Karpas-422 (cell line): ENCODE measurements at places on chromosomes 3 and 15. TPM values are rescaled to one million over a fixed set of nuclear protein-coding genes. Genes with fewer than 3 reads are reported as not detected.

- DNase-seq, result no peak
Observed at GRCh38 chr15:94246016-94246415, 14.7 kb downstream of the MCTP2 start.

GRCh38 chr3:108475220-108475782 is 35.1 kb downstream of the MYH15 start:
- no peak for DNase-seq

DNA sequence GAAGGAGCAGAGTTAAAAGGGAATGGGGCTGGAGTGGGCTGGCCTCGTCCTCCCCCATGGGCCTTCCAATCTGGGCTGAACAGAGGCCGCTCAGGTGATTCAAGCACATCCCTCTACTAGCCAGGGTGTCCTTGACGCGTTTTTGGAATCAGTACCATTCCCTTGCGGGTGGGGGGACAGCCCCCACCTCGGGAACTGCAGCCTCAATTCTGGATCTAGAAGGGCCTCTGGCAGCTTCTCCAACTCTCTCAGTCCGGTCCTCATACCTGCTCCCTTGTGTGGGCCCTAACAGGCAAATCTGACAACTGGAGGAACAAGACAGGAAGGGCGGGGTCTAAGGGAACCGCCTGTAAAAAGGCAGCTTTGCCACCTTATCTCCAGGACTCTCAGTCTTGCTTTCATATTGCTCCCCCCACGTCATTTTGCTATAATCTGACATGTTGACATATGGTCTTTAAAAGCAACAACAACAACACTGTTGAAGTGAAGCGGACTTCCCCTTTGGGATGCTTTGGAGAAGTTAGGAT is 802 bp upstream of the CHRNB4 start:
- DNase-seq, result no peak

- no peak for DNase-seq
Observed at GRCh38 chr3:14774431-14774830, 44.3 kb upstream of the FGD5 start.

DNA sequence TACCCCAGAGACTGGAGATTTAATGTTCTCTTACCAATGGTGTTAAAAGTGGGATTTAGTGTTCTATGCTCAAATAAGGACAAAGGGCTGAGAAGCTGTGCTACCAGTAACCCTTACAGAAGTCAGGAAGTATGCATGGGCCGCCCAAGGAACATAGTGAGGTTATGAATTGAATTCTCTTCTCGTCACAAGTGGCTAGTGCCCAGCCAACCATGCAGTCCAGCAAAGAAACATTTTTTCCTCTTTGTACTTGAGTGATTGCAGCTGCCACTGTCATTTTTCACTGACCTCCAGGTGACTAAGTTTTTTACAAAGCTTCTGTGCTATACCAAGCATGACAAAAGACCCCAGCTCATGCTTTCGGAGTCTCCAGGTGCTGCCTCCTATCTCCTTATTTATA is 110.6 kb upstream of the DCBLD2 start:
- DNase-seq, result peak; percentile 69

Gene IL17RC
- 0.54 and 2.5 TPM in 2 replicates for total RNA-seq

- no peak for DNase-seq
Observed at GRCh38 chr3:98902351-98902740, 851 bp upstream of the DCBLD2 start.

DNA sequence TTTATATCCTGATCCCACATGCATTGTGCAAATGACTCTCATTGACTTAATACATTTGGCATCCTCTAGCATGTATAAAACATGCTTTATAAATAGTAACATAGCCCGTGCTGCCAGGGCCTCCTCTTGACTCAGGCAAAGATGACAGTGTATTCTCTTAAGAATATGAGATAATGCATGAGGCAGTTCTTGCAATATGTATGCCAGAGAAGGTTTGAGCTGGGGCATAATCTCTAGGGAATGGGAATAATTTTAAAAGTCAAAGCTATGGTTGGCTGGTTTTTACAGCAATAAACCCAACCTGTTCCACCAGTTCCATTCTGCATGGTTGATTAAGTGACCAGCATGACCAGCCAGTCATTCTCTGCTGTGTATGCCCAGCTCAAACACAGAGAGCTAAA is 179.0 kb upstream of the PFN2 start:
- DNase-seq, result no peak

DNA sequence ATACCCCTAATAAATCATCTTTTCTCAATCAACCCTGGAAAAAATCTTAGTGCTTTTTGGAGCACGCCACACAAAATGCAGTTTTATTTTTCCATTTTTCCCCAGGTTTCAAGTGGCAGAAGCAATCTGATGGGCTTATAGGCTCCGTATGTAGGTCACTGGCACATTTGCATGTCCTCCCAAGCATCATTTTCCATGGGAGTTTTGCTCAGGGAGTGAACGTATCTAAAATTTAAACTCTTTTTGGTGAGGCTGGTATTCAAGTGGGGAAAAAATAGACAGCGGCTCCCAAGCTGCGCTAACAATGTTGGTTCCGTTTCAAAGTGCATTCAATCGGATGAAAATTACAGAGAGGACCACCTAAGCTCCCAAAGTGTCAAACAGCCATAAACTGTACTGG is 233.4 kb downstream of the MEX3B start:
- no peak for DNase-seq

Gene UBE2E2
- total RNA-seq, result 10.1 and 14.7 TPM in 2 replicates

GRCh38 chr3:188262913-188263683 is 109.1 kb downstream of the LPP start:
- DNase-seq, result no peak

DNA sequence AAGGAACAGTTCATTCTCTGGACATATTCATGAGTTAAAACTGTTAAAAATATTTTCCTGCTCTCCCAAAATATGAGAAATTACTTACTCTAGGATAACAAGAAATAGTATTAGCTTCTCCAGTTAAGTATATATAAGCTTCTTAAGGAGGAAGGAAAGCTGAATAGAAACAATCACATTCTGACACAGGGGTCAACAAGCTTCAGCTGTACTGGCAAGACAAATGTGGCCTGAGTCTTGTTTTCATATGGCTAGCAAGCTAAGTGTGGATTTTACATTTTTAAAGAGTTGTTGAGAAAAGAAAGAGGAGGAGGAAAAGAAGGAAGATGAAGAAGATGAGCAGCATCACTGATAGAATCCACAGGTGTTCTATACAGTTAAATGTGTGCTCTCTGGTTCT is 313.8 kb downstream of the ZPLD1 start:
- no peak for DNase-seq

- DNase-seq, result no peak
Observed at GRCh38 chr3:54177816-54178215, 55.5 kb downstream of the CACNA2D3 start.

DNA sequence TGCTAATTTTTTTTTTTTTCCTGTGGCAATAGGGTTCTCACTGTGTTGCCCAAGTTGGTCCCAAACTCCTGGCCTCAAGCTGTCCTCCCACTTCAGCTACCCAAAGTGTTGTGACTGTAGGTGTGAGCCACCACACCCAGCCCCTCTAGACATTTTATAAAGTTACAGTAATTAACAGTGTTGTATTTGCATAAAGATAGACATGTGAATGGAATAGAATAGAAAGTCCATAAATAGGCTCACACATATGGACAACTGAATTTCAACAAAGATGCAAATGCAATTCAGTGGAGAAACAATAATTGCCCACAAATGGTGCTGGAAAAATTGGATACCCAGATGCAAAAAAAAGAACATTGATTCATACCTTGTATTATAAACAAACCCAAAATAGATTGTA is 39.9 kb downstream of the PLS1 start:
- no peak for DNase-seq

Gene C3orf33
- total RNA-seq, result 4.0 and 5.1 TPM in 2 replicates

Gene MUC13
- 0.07 TPM in 1 of 2 replicates, not detected in the other for total RNA-seq

- DNase-seq, result no peak
Observed at GRCh38 chr3:134281912-134282658, 31.4 kb upstream of the RYK start.

DNA sequence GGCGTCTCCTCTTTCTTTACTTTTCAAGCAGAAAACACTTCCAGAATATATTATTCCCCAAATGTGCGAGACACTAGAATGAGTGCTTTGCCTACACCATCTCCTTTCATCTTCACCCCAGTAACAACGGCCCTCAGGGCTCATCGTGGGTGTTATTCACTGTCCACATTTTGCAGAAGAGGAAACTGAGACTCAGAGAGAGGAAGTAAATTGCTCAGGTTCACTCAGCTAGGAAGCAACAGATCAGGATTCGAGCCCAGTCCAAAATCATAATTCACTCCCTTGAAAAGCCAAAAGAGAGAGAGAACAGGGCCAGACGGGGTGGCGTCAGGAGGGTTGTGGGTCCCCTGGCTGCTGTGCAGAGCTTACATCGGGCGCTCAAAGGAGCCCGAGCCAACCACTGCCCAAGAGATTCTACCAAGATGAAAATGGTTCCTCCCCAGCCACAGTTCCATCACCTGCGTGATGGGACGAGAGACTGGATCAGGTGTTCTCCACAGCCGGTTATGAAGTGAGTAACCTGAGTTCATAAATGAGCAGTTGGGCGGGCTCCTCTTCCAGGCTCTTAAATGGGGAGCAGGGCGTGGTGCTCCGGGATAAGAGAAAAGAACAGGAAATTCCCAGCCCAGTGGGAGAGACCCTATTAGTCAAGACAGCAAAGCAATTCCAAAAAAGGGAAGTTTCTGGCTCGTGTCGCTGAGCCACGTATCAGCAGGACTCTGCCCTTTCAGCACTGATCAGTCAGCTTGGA is 48.6 kb upstream of the FLNB start:
- no peak for DNase-seq

- DNase-seq, result no peak
Observed at GRCh38 chr3:101340591-101340990, 20.2 kb upstream of the IMPG2 start.

Gene NSMCE3
- 14.6 and 14.8 TPM in 2 replicates for total RNA-seq

- DNase-seq, result no peak
Observed at GRCh38 chr3:74561881-74562280, 52.6 kb downstream of the CNTN3 start.

DNA sequence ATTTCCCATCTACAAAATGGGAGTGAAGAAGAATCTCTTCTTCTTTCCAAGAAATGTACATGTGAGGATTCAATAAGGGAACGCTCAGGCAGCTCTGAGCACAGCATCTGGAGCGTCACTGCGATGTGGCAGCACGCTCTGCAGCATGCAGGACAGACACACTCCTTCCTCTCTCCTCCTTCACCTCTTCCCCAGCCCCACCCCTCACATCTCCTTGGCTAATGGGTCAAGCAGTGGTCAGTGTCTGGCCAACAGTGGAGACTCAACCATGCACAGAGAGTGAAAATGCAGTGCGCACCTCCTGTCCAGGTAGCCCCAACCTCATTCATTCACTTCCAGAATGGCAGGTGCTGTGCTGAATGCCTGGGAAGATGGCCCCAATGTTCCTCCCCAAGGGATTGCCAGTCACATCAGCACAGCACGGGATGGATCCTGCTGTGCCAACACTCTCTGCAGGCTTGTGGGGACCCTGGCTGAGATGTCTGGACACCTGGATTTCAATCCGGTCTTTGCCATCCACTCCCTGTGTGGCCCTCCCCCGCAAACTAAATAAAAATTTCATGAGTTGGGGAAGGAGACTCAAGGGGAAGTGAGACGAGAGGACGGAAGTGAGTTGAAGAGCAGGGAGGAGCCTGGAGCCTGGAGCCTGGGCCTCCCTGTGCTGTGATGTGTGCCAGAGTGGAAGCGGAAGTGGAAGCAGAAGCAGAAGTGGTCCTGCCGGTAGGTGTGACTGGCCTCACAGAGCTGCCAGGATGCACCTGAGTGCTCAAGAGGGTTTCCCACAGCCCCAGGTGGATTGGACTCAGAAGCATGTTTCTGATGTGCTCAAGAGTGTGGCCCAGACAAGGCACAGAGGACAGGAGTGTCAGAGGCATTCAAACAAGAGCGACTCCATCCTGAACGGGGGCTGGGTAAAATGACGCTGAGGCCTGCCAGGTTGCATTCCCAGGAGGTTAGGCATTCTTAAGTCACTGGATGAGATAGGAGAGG is 163.9 kb downstream of the SMAD6 start:
- DNase-seq, result peak; percentile 96

Gene GNB4
- total RNA-seq, result 0.18 and 0.78 TPM in 2 replicates

DNA sequence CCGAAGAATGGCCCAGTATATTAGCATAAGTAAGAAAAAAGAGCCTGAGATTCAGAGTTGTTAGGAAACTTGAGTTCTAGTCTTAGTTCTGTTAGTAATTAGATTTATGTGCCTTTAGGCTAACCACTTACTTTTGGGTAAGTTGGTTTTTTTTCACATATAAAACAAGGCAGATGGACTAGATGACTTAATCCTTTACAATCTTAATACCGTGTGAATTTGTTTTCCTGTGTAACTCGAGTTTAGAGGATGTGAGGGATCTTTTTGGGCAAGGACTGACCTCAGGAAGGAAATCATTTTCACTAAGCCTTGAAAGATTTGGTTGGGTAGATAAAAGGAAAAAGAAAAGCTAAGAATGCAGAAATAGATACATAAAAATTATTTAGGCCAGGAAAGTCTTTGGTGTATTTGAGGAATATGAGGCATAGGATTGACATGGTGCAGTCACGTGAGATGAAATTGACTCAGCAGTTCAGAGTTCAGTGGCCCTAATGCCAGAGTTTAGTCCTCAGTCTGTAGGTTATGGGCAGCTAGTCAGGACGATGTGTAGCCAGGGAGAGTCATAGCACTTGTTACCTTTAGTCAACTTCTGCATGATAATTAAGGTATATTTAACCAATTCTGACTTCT is 34.6 kb downstream of the PAK2 start:
- no peak for DNase-seq

Gene PSTPIP1
- 13.1 and 40.4 TPM in 2 replicates for total RNA-seq

Gene DGKG
- 0.04 and 0.14 TPM in 2 replicates for total RNA-seq

- no peak for DNase-seq
Observed at GRCh38 chr15:85825719-85826118, 31.0 kb upstream of the KLHL25 start.

Gene RASL12
- total RNA-seq, result not detected in 2 replicates

Gene CX3CR1
- 0.48 TPM in 1 of 2 replicates, not detected in the other for total RNA-seq

- peak; percentile 79 for DNase-seq
Observed at GRCh38 chr3:51967384-51968169, at the start of gene PCBP4. Gene PCBP4 (minus strand): TSS chr3:51967454. CDS start chr3:51961240, 6,214 bp downstream.

DNA sequence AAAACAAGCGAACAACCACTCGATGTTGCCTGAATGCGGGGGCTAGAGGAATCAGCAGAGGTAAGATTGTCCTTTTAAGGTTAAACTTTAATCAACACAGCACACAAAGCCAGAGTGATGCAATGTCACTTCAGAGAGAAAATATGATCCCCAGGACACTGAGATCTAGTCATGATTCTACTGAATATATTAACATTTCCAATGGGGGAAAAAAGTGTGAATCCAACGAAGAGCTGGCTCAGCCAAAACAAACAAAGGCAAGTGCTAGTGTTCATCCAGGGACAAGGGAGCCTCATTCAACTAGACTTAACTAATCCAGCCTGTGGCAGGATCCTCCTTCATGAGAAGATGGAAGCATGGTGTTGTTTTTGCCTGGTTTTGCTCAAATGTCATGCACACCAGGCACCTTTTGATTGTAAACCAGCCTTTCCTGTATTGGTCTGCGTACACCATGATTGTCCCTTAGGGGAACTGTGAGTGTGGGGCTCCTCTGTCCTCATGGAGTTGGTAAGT is 35.8 kb downstream of the SCG5 start:
- DNase-seq, result no peak

GRCh38 chr3:39190281-39191025 is 1.9 kb downstream of the XIRP1 start:
- DNase-seq, result no peak

GRCh38 chr3:101185341-101185740 is 135.0 kb downstream of the IMPG2 start:
- no peak for DNase-seq
